ENCODE measurements at places on chromosomes 6 and 20.

- peak overlapping the region; percentile 67 for H3K27ac ChIP-seq
- H3K4me3 ChIP-seq: peak overlapping the region; percentile 83
- H3K4me1 ChIP-seq: peaks cover 24% of the 10 kb centered on the region
- DNase-seq: peak; percentile 34
- H3K36me3 ChIP-seq: peaks cover 2% of the 10 kb centered on the region
Observed at GRCh38 chr6:27096834-27097511, 150.5 kb upstream of the PRSS16 start.

DNA sequence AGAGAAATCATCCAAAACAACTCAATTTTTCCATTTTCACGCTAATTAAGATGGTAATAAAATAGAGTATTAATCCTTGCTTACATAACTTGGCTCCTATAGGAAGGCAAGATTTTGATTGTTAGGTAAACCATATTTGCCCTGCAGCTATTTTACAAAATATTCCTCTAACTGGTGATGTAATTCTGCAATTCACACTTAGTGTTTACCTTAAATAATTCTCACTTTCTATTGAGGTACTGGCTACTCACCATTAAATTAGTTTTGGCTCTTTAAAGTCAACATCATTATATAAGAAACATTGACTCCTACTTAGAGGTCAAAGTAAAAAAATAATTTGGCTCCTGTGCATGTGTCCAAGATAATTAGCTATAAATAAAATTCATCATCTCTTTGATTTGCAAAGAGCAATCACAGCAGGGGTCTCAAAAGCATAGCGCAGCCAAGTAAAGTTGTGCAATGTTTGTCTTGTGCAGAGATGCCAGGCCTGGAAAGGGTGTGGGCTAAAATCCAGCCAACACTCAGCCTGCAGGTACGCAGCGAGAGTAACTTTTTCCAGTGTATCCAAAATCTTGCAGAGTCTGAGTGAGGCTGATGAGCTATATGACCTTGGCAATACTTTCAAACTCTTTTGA lies 501.2 kb downstream of the MMUT start:
- no peaks in the 10 kb centered on the region for H3K4me1 ChIP-seq
- no peaks in the 10 kb centered on the region for H3K36me3 ChIP-seq
- no peak overlapping the region for H3K4me3 ChIP-seq
- H3K27me3 ChIP-seq: no peaks in the 10 kb centered on the region

- no peak for DNase-seq
- H3K4me1 ChIP-seq: no peaks in the 10 kb centered on the region
- H3K4me3 ChIP-seq: no peak overlapping the region
- H3K27ac ChIP-seq: no peak overlapping the region
- no peaks in the 10 kb centered on the region for H3K27me3 ChIP-seq
Observed at GRCh38 chr6:117399924-117400323, 25.8 kb downstream of the ROS1 start.

DNA sequence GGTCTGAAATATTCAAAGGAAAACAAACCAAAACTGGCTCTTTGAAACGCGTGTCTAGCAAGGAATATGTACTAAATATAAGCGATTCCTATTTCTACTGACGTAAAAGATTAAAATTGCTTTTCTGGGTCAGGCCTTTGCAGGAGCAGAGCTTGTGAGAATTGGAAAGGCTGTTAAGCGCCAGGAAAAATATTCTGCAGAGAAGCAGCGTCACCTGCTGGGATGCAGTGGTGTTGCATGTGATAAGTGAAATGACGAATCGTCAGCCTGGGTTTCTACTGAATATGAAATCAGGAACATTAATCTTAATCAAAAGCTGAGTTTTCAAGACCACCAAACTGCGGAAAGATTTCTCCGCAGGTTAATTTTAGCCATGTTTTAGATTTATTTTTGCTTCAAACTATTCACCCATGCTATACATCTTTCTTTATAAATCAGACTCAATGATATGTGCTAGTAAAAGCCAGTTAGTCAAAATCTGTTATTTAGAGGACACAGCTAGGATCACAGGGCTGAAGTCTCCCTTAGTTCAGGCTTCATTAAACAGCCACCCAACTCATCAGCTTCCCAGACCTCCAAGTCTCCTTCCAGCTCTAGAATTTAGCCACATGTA lies 67.4 kb downstream of the ALDH8A1 start:
- no peaks in the 10 kb centered on the region for H3K36me3 ChIP-seq
- H3K4me3 ChIP-seq: no peak overlapping the region
- peak; percentile 23 for DNase-seq

Data from activated T-cell treated with anti-CD3 and anti-CD28 coated beads, Interleukin-2, amount 50 U/mL, for 72 hours (primary cell).